Testis (tissue), 5 donors: ENCODE measurements at places on chromosomes 11 and 22. TPM values are rescaled to one million over a fixed set of nuclear protein-coding genes. Genes with fewer than 3 reads are reported as not detected.

GRCh38 chr11:78425399-78426070, 7.9 kb upstream of the GAB2 start:
- H3K4me1 ChIP-seq = no peaks in the 10 kb centered on the region
- H3K36me3 ChIP-seq = no peaks in the 10 kb centered on the region
- no peak overlapping the region for H3K4me3 ChIP-seq
- DNase-seq = no peak

GRCh38 chr11:63508009-63508408, 2.1 kb downstream of the LGALS12 start:
- H3K27me3 ChIP-seq = no peaks in the 10 kb centered on the region
- H3K4me3 ChIP-seq = no peak overlapping the region
- no peaks in the 10 kb centered on the region for H3K36me3 ChIP-seq
- H3K27ac ChIP-seq = no peak overlapping the region
- H3K4me1 ChIP-seq = peaks cover 15% of the 10 kb centered on the region

Gene TSPAN32
- 1.5 TPM for polyA plus RNA-seq

Gene BCO2
- 10.2 TPM for polyA plus RNA-seq

Gene C11orf91
- 12.8 TPM for polyA plus RNA-seq

GRCh38 chr11:90148900-90149299, 14.4 kb downstream of the NAALAD2 start:
- no peaks in the 10 kb centered on the region for H3K4me1 ChIP-seq
- no peak overlapping the region for H3K27ac ChIP-seq
- H3K27me3 ChIP-seq = no peaks in the 10 kb centered on the region
- no peak overlapping the region for H3K4me3 ChIP-seq
- no peak for DNase-seq

Gene TRIM6
- polyA plus RNA-seq = 20.9 TPM

DNA sequence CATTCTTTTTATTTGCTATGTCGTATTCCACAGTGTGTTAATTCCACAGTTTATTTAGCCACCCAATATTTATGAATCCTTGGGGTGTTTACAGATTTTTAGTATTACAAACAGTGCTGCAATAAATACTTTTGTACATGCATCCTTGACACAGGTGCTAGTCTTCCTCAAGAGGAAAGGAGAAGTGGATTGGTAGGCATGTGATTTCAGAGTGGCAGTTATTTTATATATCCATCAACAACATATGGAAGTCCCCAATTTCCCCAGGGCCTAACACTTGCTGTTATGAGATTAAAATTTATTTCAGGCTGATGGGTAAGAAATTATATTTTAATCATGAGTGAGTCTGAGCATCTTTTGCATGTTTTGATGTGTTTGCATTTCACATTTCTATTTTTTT, 17.9 kb downstream of the TRIM44 start:
- no peak for DNase-seq
- H3K4me3 ChIP-seq = no peak overlapping the region
- H3K4me1 ChIP-seq = peaks cover 6% of the 10 kb centered on the region
- no peaks in the 10 kb centered on the region for H3K27me3 ChIP-seq
- H3K27ac ChIP-seq = no peak overlapping the region

DNA sequence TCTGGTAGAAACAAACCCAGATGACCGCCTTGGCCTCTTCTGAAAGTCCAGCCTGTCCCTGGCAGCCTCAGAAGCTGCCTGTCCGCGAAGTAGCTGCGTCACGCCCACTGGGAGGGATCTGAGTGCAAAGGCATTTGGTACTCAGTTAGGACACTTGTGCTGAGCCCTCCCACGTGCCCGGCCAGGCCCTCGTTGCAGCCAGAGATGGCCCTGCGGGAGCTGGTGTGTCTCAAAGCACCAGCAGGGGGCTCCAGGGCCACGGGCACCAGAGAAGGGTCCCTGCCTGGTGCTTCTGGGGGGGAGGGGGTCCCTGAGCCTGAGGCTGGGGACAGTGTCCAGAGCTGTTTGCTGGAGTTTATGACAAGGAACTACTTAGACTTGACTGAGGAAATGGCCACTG, 5.8 kb downstream of the SELENOO start:
- no peaks in the 10 kb centered on the region for H3K36me3 ChIP-seq
- peak overlapping the region; percentile 46 for H3K27ac ChIP-seq
- H3K27me3 ChIP-seq = no peaks in the 10 kb centered on the region
- H3K4me1 ChIP-seq = peaks cover 45% of the 10 kb centered on the region
- no peak overlapping the region for H3K4me3 ChIP-seq

DNA sequence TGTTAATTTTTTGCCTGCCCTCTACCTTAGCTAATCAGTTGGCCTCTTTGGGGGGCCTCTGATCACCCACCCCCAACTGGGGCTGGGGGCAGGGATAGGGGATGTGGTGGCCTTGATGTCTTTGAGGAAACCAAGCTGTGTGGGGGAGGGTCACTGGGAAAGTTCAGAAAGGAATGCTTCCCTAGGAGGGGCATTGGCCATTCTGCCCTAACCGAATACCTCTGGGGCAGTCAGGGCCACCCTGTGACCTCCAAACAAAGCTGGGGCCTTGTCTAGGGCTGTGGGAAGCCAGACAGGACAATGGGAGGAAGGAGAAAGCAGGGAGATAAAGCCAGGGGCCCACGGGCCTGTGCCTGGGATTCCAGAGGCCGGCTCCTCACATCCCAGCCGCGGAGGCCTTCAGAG, 97.5 kb downstream of the TSPAN18 start:
- no peak overlapping the region for H3K4me3 ChIP-seq
- no peak overlapping the region for H3K27ac ChIP-seq
- no peaks in the 10 kb centered on the region for H3K36me3 ChIP-seq
- H3K27me3 ChIP-seq = no peaks in the 10 kb centered on the region

Gene POU2F3
- 0.49 TPM for polyA plus RNA-seq

Gene CRYBB2
- 2.4 TPM for polyA plus RNA-seq

- no peaks in the 10 kb centered on the region for H3K27me3 ChIP-seq
- no peak overlapping the region for H3K4me3 ChIP-seq
- H3K27ac ChIP-seq = no peak overlapping the region
These were observed 4.3 kb downstream of the SHANK3 start for GRCh38 chr22:50676661-50677492.

Gene RCOR2
- 7.9 TPM for polyA plus RNA-seq

DNA sequence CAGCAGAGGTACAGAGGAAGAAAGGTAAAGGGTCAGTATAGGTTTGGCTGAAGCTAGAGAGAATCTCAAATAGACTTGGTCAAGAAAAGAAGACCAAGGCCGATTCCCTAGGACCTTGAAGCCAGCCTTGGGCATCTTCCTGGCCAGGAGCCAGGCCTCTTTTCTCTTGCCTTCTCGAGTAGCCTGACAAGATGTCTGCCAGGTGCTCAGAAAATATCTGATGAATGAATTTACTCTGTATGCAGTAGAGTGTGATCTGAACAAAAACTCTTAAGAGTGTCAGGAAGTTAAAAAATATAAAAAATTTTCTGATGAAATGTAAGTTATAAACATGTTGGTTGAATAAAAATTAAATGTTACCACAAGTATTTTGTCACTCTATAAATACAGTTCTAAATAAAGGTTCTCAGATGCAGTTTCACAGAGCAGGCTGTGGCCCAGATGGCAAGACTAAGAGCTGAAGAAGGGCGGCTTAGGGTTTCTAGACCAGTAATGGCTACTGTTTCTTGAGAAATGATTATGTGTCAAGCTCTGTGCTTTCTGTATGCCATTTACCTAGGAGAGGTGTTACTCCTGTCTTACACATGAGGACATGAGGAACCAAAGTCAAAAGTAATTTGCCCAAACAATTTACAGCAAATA, 98.1 kb downstream of the ATXN10 start:
- H3K4me3 ChIP-seq = no peak overlapping the region
- H3K27ac ChIP-seq = no peak overlapping the region
- H3K4me1 ChIP-seq = no peaks in the 10 kb centered on the region
- DNase-seq = no peak
